Fibroblast of lung (primary cell): ENCODE measurements at places on chromosomes 7 and 10. TPM values are rescaled to one million over a fixed set of nuclear protein-coding genes. Genes with fewer than 3 reads are reported as not detected.
A peak's percentile ranks its signal among the peaks of the same experiment; 100 is the strongest.

DNA sequence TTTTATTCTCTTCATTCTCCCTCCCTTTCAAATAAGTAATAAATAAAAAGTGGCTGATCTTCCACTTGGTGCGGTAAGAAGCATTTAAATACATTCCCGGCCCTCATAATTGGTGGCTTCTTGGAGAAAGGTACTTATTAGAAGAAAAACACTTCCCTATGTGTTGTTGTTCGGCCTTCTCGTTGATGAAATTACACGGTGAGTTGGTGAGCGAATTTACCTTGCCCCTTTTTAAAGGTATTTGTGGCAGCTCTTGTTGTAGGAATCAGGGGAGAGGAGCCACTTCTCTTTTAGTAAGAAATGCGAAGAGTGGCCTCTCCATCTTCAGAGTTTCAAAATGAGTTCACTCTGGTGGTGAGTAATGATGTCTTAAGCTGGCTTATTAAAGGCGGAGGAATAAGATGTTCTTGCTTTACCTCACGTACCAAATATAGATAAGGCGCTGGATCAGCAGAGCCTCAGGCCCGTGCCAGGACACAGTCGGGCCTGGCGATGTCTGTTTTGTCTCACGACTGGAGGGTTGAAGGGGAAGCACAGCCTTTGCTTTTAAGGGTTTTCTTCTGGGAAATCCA, 135.9 kb downstream of the CUX1 start:
- DNase-seq, result peak; percentile 89

HTR5A gene
- polyA plus RNA-seq, result not detected in 2 replicates

DNA sequence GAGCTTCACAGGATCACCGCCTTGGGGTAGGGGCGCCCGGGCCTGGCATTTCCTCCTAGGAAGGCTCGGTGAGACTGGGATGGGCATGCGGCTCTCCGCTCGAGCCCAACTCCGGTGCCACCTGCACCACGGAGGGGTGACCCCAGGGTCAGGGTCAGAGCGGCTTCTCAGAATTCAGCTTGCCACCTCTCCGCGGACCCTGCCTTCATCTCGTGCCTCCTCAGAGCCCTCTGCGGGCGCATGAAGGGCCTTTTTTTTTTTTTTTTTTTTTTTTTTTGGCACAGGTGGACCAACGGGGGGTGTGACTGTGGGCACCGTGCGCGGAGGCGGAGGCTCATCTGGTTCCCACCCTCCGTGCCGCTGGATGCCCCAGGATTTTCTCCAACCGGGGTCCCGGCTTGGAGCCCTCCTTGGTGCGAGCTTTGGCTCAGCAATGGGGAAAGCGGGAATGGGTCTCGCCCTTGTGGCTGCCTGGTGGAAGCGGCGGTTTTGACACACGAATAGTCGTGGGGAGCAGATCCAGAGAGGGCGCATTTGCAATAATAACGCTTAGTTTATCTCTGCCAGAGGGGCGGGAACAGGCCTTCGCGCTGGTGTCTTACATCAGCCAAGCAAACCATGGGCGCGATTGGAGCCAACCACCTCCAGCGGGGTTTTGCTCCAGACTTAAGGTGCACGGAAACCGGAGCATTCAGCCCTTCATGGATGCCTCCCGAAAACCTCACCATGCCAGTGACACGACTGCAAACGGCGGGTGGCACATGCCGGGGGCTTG, 5.0 kb upstream of the TNRC18 start:
- peak; percentile 92 for DNase-seq

- peak; percentile 14 for DNase-seq
Measured at GRCh38 chr7:79452495-79453265, 787 bp downstream of the MAGI2 start.

GRCh38 chr10:34374356-34375045, 440.6 kb downstream of the PARD3 start:
- no peak for DNase-seq

CDH23 gene
- 0.01 TPM in 1 of 2 replicates, not detected in the other for polyA plus RNA-seq

SORCS1 gene
- 0.01 TPM in 2 replicates for polyA plus RNA-seq

CPXM2 gene
- polyA plus RNA-seq, result 2.8 and 3.1 TPM in 2 replicates

- no peak for DNase-seq
Measured at GRCh38 chr10:103254538-103255325, 9.0 kb downstream of the RPEL1 start.

- peak; percentile 24 for DNase-seq
Measured at GRCh38 chr10:11546581-11546980, 64.9 kb downstream of the USP6NL start.

PTCD1 gene
- 2.3 and 2.6 TPM in 2 replicates for polyA plus RNA-seq

BTBD16 gene
- polyA plus RNA-seq, result not detected in 2 replicates

IFIT2 gene
- 5.4 and 12.1 TPM in 2 replicates for polyA plus RNA-seq

- no peak for DNase-seq
Measured at GRCh38 chr7:131829947-131830558, 273.6 kb upstream of the PODXL start.

- DNase-seq, result no peak
Measured at GRCh38 chr7:151767557-151767956, 109.4 kb downstream of the PRKAG2 start.

KDM7A gene
- polyA plus RNA-seq, result 0.96 and 1.9 TPM in 2 replicates

DNA sequence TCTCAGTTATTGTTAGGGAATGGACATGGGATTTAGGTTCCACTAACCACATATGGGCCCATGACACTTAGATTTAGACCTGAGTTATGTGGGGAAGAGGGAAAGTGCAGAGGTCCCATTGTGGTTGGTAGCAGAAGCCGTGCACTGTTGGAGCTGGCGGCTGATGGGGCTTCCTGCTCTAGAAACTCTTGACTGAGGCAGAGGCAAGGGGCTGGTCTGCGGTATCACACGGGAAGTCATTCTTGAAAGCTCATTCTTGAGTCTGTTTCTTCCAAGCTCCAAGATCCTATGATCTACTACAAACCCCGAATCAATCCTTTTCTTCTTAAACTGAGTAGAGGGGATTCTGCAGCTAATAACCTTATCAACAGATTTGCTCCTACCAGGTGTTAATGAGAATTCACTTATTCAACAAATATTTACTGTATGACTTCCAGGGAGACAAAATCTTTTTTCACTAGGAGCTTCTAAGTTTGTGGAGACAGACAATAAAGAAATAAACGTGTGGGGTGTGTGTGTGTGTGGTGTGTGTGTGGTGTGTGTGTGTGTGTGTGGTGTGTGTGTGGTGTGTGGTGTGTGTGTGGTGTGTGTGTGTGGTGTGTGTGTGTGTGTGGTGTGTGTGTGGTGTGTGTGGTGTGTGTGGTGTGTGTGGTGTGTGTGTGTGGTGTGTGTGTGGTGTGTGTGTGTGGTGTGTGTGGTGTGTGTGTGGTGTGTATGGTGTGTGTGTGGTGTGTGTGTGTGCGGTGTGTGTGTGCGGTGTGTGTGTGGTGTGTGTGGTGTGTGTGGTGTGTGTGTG, 57.1 kb downstream of the AOC1 start:
- DNase-seq, result no peak

- no peak for DNase-seq
Measured at GRCh38 chr10:52774600-52775106, 2.1 kb upstream of the MBL2 start.
